ENCODE measurements at places on chromosomes 4 and X. TPM values are rescaled to one million over a fixed set of nuclear protein-coding genes. Genes with fewer than 3 reads are reported as not detected.

GRCh38 chr4:181308476-181309312, 934.5 kb upstream of the TENM3 start:
- no peak overlapping the region for H3K4me3 ChIP-seq
- no peaks in the 10 kb centered on the region for H3K4me1 ChIP-seq
- H3K27ac ChIP-seq, result no peak overlapping the region
- H3K36me3 ChIP-seq, result no peaks in the 10 kb centered on the region

DNA sequence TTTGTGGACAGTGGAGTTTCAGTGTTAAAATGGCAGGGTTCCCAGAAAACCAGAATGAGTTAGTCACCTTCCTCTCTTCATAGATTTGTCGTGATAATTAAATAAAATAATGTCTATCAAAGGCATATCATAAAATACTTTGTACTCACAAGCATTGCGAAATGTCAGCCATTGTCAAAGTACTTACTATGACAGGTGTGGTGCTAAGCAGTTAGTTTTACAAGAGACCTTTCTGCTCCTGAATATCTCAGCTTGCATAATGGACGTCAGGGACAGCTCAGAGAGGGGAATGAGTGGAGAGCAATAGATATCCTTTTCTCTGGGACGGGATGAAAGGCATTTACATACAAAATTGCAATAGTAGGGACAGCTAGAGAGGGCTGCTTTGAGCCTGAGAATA, 560.9 kb downstream of the KCNIP4 start:
- no peak for DNase-seq
- H3K36me3 ChIP-seq, result no peaks in the 10 kb centered on the region
- no peak overlapping the region for H3K27ac ChIP-seq

DNA sequence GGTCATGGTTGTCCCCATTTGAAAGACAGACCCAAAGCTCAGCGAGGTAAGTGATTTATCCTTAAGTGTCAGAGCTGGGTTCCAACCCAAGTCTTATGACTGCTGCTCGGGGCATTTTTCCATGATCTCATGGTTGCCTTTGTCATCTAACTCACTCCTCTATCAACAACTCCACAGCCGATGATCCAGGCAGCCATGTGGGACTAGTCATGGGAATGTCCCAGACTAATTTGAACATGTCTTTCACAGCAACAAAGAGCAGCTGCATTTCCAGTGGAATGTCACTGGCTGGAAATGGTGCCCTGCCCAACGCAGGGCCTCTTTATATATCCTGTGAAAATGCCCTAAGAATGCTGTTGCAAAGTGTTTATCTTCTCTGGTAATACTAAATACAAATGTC, 284.8 kb upstream of the PPARGC1A start:
- no peak for DNase-seq
- H3K4me3 ChIP-seq, result no peak overlapping the region
- no peak overlapping the region for H3K27ac ChIP-seq
- H3K36me3 ChIP-seq, result no peaks in the 10 kb centered on the region

DNA sequence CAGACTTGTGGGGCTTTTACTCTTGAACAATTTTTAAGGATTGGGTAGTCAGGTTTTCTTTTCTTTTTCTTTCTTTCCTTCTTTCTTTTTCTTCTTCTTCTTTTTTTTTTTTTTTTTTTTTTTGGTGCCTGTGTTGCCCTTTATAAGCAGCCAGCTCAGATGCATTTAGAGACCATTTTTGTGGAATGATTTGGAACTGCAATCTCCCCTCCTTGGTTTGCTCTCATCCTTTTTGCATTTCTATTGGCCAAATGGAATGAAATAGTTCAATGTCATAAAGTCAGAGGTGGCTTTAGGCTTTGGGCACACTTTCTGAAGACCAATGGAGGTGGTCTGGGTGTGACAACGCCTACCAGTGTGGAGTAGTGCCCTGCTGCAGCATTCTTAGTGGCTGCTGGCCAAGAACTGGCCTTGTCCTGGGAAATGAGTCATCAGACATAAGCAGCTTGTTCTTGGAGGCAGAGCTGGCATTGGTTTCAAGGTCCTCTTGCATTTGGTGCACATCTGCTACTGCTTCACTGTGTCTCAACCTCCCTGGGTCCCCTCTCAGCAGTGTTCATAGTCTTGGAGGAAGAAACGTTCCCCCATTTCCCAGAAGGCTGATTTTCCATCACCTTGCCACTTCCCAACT, 84.5 kb downstream of the CT47B1 start:
- no peaks in the 10 kb centered on the region for H3K4me1 ChIP-seq
- H3K27ac ChIP-seq, result no peak overlapping the region
- no peaks in the 10 kb centered on the region for H3K27me3 ChIP-seq
- H3K36me3 ChIP-seq, result no peaks in the 10 kb centered on the region
- DNase-seq, result peak; percentile 13

DNA sequence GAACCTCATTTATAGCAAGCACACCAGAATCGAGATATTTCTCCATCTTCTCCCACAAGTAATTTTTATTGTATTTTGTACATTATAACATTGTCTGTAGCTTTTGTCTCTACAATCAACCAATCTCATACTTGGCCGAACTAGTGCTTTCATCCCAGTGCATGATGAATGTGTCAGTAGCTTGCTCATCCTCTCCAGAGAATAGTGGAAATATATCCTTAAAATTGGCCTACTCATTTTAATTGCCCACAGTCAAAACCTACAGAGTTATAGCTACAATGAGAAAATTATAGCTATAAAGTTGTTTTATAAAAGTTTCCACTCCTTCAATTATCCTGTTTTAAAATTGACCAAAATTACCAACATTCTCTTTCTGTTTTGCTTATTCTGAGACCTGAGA, 103.8 kb downstream of the MAPK10 start:
- no peaks in the 10 kb centered on the region for H3K27me3 ChIP-seq
- no peak for DNase-seq
- H3K4me1 ChIP-seq, result no peaks in the 10 kb centered on the region
- no peaks in the 10 kb centered on the region for H3K36me3 ChIP-seq
- no peak overlapping the region for H3K4me3 ChIP-seq

- no peaks in the 10 kb centered on the region for H3K36me3 ChIP-seq
- no peak for DNase-seq
- H3K27ac ChIP-seq, result no peak overlapping the region
- H3K27me3 ChIP-seq, result no peaks in the 10 kb centered on the region
Measured at GRCh38 chr4:2462218-2462991, 6.5 kb upstream of the RNF4 start.

GRCh38 chr4:124321364-124321763, 391.2 kb downstream of the ANKRD50 start:
- H3K36me3 ChIP-seq, result no peaks in the 10 kb centered on the region
- H3K4me3 ChIP-seq, result no peak overlapping the region
- no peaks in the 10 kb centered on the region for H3K27me3 ChIP-seq
- H3K4me1 ChIP-seq, result no peaks in the 10 kb centered on the region
- H3K27ac ChIP-seq, result no peak overlapping the region
- DNase-seq, result no peak

The CPZ gene
- 3.0 TPM for total RNA-seq

The FAM53A gene
- 5.1 TPM for total RNA-seq

DNA sequence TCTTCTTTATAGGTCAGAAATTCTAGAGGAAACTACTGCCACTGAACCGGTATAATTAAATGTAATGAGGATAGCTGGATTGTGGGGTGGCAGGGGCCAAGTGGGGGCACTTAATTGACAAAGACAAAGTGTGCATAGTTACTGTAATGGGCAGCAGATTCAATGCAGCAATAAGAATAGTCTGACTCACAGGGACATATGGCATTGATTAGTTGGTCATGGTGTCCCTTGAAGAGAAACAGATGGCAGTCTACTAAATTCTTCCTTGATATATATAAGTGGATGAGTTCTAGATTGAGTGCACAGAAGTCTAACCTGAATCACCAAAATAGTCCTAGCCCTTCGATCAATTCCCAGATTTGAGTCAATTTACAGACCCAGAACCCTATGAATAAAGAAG, 31.6 kb downstream of the ETDC start:
- no peaks in the 10 kb centered on the region for H3K36me3 ChIP-seq
- no peak for DNase-seq
- H3K4me3 ChIP-seq, result peak overlapping the region; percentile 87

DNA sequence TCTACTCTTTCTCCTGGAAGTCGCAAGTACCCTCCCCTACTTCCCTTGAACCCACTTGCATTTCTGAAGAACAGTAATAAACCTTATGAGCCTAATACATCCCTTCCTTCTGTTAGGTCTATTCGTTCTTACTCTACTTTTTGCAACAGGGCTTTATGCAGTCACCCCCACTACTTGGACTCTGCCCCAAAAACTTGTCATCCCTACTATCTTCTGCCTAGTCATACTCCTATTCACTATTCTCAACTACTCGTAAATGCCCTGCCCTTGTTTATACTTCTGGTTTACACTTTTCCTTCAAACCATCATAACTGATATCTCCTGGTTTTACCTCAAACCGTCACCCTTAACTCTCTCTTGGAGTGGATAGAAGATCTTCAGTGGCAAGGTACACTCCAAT, 55.2 kb upstream of the SLIT2 start:
- no peaks in the 10 kb centered on the region for H3K36me3 ChIP-seq
- H3K27me3 ChIP-seq, result no peaks in the 10 kb centered on the region
- no peak for DNase-seq
- no peak overlapping the region for H3K27ac ChIP-seq
- no peak overlapping the region for H3K4me3 ChIP-seq
- peaks cover 5% of the 10 kb centered on the region for H3K4me1 ChIP-seq

GRCh38 chrX:55867181-55867651, 149.7 kb downstream of the RRAGB start:
- no peaks in the 10 kb centered on the region for H3K36me3 ChIP-seq
- no peak for DNase-seq
- no peak overlapping the region for H3K4me3 ChIP-seq
- no peak overlapping the region for H3K27ac ChIP-seq

DNA sequence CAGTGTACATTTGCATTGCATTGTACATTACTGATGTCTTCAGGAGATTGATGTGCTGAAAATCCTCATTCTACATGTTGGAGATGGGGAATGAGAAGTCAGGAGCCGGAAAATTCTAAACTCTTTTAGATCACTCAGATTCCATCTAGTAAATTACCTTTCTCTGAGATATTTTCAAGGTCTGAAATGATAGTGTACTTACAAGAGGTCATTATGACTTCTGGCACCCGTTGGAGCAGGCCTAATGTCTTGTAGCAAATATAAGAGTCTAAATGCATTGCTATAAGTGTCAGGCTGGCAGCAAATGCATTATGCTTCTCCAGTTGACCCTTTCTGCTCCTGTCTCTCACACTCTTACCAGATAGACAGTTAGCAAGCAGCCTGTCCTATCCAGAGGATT, 692.8 kb downstream of the GRID2 start:
- H3K4me3 ChIP-seq, result no peak overlapping the region
- H3K27ac ChIP-seq, result no peak overlapping the region
- no peak for DNase-seq
- H3K4me1 ChIP-seq, result no peaks in the 10 kb centered on the region
- H3K27me3 ChIP-seq, result no peaks in the 10 kb centered on the region

DNA sequence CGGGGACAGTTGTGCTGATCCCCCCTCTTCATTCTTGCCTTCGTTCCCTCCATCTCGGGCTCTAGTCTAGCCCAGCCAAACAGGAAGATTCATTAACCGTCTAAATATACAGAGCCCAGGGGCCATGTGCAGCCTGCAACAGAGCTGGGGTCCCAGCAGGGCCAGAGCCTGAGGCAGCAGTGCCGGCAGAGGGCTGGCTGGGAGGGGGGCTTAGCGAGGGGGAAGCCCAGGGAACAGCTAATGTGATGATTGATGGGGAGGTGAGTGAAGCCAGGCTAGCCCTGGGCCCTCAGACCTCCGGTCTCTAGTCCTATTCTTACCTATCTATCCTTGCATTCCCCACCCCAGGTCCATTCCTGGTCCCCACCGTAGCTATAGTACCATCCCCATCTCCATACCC, 22.3 kb downstream of the EFNB1 start:
- H3K36me3 ChIP-seq, result no peaks in the 10 kb centered on the region
- no peak overlapping the region for H3K4me3 ChIP-seq
- no peak for DNase-seq
- no peak overlapping the region for H3K27ac ChIP-seq
- no peaks in the 10 kb centered on the region for H3K4me1 ChIP-seq
- no peaks in the 10 kb centered on the region for H3K27me3 ChIP-seq

The SLC38A5 gene
- total RNA-seq, result 3.4 TPM

- DNase-seq, result no peak
- peaks cover 22% of the 10 kb centered on the region for H3K36me3 ChIP-seq
- no peaks in the 10 kb centered on the region for H3K4me1 ChIP-seq
- H3K4me3 ChIP-seq, result no peak overlapping the region
- no peak overlapping the region for H3K27ac ChIP-seq
Measured at GRCh38 chr4:109495514-109495913, 61.9 kb downstream of the SEC24B start.

The P2RY4 gene
- total RNA-seq, result 1.4 TPM
